NCI-H226 (cell line): ENCODE measurements at places on chromosomes 4 and X.

DNA sequence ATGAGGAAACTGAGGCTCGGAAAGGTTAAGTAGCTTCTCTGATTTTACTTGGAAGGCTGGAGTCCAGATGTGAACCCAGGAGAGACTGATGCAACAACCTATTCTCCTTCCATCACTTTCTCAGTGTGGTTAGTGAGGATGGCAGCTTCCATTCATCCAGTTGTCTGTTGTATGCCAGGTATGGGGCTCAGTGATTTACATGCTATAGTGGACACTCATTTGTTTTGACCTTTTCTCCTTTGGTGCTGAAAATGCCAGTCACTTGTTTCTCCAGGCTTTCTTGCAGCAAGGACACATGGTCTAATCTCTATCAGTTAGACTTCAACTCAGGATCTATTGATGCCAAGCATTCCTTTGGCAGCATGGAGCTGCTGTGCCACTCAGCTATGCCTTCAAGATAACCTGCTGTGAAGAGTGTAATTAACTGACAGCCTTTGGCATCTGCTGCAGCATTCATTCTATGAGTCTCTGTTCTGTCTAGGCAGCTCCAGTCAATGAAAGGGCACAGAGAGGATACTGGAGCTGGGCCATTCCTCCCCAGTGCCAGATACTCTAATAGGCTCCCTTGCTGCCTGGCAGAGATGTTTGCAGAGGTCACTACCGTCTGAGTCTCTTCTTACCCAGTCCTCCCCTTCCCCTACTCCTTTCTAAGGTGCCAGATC, 11.0 kb upstream of the CWH43 start:
- no peak for DNase-seq

DNA sequence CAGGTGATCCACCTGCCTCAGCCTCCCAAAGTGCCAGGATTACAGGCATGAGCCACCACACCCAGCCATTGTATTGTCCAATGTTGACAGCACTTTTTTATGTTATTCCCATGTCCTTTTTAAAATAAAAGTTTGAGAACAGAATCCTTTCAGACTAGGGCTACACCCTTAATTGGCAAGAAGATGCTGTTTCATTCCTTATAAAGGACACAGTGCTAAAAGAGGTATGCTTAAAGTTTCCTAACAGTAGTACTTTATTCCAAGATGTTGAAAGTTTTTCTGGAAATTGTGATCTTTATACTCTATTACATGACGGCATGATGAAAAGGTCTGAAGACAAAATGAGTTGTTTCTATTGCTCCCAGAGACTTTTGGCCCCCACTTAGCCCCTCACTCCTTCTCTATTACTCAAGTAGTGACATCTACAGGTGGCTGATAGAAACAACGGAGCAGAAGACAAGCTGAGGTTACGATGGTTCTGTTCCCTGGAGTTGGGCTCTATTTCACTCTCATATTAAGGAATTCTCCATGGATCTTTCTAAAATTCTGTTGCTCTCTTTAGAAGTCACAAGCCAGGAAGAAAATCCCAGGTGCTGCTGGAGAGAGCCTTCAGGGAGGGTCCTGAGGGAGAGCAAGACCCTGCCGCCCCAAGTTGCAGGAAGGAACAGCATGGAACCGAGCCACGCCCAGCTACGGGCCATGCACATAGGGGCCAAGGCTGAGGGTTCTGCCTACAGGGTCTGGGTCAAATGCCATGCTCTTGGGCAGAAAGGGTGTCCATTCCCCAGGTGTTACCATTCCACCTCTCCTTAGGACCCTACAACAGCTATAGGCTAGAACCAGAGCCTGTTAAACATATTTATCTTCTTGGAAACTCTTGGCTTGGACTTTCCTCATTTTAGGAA, 22.8 kb downstream of the RPL9 start:
- no peak for DNase-seq

DNA sequence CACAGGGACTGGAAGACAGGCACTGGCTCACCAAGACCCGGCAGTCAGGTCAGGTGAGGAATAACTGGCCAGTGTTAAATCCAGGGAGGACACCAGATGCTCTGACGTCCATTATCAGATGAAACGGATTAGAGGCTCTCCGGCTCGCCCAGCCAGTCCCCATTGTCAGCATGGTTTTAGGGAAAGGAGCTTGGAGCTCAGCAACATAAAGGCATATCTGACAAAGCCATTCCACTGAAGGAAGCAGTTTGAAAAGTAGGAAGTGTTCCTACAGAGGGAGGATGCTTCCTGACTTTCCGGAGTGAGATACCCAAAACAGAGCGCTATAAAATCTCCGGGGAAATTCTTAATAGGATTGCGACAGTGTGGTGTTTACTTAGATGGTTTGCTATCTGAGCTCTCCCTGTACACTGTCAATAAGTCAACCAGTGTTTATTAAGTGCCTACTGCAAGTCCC, 14.8 kb downstream of the NDNF start:
- DNase-seq = no peak

- no peak for DNase-seq
Measured at GRCh38 chr4:177673985-177674489, 231.8 kb upstream of the AGA start.

GRCh38 chr4:127667116-127667515, 34.4 kb downstream of the INTU start:
- no peak for DNase-seq

- DNase-seq = peak; percentile 3
Measured at GRCh38 chrX:13750204-13750603, 15.7 kb downstream of the OFD1 start.

- DNase-seq = no peak
Measured at GRCh38 chr4:152853293-152853692, 73.5 kb downstream of the ARFIP1 start.

GRCh38 chrX:43530837-43531236, 125.3 kb upstream of the MAOA start:
- DNase-seq = no peak

DNA sequence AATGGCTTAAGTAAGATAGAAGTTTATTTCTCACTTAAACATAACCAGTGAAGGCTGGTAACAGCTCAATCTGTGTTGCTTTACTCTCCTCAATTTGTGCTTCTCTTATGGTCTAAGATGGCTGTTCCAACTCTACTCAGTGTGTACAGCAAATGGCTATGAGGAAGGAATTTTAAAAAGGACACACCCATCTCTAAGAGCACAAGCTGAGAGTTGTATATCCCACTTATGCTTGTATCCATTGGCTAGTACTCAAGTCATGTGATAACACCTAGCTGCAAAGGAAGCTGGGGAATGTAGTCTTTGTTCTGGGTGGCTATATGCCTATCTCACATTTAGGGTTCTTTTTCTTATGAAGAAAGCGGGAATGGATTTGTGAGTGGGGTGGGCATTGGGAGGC, 63.3 kb downstream of the GPAT3 start:
- peak; percentile 62 for DNase-seq

DNA sequence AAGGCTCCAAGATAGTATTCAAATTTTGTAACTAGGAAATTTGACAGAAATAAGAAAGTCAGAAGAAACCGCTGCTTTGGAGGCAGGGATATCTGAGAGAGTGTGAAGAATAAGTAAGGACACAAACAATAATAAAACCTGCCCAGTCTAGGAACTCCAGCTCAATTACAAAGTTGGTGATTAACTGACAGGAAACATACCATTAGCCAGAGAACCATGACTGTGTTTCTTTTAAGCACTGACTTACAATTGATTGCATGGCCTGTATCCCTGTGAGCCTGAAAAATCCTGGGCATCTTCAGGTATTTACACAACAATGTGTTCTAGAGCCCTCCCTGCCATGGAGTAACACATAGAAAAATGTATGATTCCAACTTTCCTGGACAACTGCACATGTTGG, 127.4 kb downstream of the GRIA3 start:
- DNase-seq = no peak

GRCh38 chr4:177109769-177110168, 199.9 kb upstream of the NEIL3 start:
- no peak for DNase-seq

DNA sequence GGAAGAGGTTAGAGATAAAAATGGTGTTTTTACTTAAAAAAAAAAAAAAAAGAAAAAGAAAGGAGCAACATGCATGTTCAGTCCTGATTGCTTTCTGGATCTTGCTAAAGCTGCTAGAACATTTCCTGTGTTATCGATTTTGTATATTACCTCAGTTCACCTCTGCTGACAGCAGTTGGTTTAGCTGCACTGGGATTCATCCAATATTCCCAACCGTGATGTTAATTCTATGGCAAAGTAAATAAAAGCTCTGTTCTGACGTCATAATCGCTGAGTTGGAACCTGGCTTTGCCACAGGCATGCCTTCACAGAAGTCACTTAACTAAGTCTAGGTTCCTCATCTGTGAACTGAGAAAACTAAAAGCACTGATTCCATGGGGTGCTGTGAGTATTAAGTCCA, 90.7 kb upstream of the SORBS2 start:
- no peak for DNase-seq

GRCh38 chrX:104854790-104855340, 288.9 kb downstream of the IL1RAPL2 start:
- no peak for DNase-seq

- DNase-seq = peak; percentile 90
Measured at GRCh38 chr4:109735566-109736365, 5.9 kb upstream of the PLA2G12A start.

DNA sequence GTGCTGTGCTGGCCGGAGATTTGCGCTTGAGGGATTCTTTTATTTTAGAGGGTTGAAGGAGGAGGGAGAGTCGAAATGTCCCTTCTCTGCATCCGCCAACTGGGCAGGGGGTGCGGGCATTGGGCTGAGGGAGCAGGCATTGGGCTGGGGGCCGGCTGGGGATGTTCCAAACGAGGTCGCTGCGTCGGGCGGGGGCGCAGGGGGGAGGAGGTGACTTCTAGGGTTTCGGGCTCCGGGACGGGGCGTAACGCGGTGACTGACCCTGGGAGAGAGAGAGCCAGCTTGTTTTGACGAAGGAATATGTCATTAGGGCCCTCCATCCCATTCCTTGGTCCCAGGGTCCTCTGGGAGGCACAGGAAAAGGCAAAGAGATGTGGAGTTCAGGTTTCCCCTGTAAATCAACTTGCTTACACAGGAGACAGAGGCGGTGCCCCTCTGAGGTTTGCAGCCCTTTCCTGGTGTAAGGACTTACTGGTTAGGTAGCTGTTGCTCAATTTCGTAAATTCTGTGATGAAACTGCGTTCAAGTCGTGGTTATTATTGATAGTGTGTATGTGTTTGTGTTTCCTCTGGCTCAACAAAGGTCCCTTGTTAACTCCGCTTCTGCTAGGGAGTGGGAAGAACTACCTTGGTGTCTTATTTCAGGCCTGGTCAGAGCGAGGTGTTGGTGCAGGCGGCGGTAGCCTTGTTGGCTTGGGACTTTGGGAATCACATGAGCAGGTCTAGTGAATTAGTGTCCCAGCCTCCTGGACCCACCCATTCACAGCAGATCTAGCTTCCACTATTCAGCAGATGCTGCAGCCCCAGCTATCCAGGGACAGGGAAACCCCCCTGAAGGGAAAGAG, 716 bp downstream of the FHIP1A start:
- DNase-seq = peak; percentile 16

DNA sequence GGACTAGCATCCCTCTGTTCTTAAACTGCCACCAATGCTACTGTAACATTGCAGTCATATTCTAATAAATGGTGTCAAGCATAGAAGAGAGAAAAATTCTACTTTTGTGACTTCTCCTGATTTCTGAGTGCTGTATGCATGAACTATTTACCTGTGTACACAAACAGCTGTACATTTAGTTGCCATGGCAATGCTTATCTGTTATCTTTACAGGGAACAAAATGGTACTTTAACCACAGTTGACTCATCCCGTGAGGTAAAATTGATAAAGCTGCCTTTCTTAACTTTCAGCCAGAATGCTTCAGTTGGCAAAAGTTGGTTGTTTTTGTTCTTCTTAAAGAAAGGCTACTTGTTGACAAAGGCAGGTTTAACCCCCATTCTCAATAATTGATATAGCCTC, 587.5 kb upstream of the MAGEB2 start:
- peak; percentile 49 for DNase-seq

- DNase-seq = no peak
Measured at GRCh38 chr4:148800940-148801339, 358.7 kb upstream of the NR3C2 start.

GRCh38 chr4:121479808-121480207, 99.0 kb upstream of the QRFPR start:
- peak; percentile 19 for DNase-seq

GRCh38 chr4:114782415-114783214, 184.0 kb downstream of the UGT8 start:
- no peak for DNase-seq

- DNase-seq = peak; percentile 65
Measured at GRCh38 chr4:62226082-62226481, 1026.0 kb downstream of the ADGRL3 start.

- DNase-seq = no peak
Measured at GRCh38 chr4:40134206-40134917, 62.5 kb upstream of the RHOH start.

DNA sequence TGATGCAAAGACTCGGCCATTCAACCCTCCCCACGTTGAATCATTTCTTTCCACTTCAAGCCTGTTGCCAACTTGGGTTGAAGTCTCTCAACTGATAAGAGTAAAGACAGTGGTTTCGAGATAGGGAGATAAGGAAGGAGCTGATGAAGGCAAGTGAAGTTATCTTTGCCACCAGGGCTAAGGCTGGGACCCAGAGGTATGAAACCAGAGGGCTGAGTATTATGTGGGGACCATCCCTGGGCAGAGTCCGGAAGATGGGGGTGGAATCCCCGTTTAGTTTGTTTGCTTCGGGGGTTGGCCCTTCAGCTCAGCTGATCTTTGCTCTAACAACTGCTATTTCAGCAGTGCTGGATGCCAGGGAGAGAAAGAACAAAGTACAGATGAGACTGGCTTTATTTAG, 2.3 kb upstream of the XPNPEP2 start:
- DNase-seq = no peak

DNA sequence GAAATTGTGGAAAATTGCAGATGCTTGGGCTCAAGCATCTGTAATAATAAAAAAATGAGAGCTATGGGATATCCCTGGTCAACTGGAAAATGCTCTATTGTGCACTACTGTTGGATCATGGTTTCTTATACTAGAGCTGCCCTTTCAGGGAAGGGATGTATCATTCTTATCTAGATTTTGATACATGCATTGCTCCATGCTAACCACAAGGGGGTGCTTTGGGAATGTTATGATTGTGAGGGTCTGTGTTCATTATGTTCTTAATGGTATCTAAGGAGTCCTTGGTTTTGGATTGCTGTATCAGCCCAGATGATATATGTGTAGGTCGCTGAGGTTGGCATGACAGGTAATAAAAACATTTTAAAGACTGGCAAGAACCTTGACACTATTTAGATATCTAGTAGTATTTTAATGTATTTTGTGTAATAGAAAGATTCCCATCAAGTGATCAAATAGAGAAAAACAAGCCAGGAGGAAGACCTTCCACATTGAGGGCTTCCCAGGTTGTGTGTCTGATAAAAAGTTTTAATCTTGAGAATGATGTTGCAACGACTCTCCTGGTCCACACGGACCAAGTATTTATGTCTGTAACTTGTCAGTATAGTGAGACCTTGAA, 49.2 kb upstream of the TLR2 start:
- no peak for DNase-seq
